Stimulated activated CD4-positive, alpha-beta T cell treated with anti-CD3 and anti-CD28 coated beads, Interleukin-2, amount 100 ng/mL, for 24 hours (primary cell): ENCODE measurements at places on chromosomes 5 and 9.

GRCh38 chr9:35051069-35051967 lies 21.1 kb downstream of the VCP start:
- peak; percentile 51 for DNase-seq

DNA sequence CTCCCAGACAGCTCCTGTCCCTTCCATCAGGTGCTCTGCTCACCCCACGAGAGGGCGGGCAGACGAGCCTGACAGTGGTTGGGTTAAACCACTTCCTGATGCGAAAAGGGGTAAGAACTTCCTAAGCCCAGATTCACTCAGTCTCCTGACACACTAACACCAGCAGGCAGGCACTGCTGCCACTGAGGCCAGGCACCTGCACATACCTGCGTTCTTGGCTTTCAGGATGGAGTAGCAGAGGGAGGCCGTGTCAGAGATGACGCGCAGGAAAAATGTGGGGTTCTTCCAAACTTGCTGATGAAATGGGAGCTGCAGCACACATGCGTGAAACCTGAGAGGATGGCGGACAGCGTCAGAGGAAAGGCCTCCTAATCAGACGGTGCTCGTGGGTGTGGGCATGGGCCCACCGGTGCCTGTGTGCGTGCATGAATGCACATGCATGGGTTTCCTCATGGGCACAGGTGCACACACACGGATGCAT lies 29.9 kb downstream of the SLC6A18 start:
- DNase-seq = peak; percentile 36

DNA sequence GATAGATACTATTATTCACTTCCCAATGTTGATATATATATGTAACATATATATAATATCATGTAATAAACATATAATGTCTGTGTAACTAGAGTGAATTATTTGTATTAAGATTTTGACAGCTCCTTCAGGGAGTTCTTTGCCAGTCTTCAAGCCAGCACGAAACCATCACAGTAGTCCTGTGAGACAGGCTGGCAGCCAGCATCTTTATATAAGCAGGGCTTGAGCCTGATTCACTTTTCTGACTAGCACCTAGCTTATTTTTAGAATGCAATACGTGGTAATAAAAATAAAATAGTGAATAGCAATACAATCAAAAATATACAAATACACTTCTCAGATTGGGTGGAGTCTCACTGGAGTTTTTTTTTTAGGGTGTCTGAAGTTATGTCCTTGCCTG lies 20.7 kb upstream of the GDA start:
- no peak for DNase-seq

DNA sequence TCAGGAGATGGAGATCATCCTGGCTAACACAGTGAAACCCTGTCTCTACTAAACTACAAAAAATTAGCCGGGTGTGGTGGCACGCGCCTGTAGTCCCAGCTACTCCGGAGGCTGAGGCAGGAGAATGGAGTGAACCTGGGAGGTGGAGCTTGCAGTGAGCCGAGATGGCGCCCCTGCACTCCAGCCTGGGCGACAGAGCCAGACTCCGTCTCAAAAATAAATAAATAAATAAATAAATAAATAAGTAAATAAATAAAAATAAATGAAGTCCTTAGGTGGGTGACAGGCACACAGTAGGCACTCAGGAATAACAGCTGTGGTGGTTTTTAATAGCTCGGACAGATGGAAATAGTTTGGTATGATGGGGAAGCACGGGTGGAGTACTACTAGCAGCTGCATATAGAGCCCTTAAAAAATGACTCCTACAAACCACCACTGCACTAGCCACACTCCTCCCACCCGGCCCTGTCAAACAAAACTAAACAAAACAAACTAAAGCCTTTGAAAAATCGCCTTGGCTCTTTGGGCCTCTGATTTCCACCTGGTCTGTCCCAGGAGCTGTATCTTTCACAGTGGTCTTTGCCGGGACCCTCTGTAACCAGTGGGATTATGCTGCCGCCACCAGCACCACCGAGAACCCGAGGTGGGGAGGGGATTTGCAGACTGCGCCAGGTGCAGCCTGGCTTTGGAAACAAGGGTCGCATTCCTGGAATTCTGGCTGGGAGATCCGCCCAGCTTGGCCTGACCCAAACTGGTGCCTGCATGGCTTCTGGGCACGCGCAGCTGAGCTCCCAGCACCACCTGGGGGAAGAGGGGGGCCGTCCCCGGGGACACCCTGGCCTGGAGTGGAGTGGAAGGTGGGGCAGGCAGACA lies 5.1 kb upstream of the WDR5 start:
- no peak for DNase-seq

DNA sequence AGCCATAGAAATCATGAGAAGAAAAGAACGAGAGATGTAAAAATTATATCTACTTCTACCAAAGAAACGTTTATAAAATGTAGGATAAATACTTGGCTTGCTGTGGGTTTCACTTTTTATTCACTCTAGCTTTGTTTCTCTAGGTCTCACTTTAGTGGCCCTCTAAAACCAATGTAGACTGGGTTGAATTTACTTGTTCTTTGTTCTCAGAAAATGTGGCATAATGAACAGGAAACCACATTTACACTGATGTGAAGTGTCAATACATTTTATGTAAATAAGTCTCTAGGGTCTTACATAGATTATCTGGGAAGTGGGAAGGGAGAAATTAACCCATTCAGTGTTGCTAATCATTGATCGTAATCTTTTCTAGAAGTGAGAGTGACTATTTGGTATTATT lies 58.9 kb downstream of the PLPPR1 start:
- no peak for DNase-seq

DNA sequence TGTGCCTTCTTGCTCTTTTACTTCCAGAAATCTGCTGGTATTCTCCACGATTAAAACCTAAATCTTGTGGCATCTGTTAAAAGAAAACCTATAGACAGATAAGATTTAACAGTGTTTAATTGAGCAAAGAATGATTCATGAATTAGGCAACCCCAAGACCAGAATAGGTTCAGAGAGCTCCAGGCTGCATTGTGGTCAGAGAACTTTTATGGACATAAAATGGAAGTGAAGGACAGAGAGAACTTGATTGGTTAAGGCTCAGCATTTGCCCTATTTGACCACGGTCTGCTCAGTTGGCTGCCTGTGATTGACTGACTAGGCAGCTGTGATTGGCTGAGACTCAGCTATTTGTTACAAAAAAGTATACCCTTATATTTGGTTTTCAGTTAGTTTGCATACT lies 10.4 kb upstream of the SLC36A2 start:
- no peak for DNase-seq

DNA sequence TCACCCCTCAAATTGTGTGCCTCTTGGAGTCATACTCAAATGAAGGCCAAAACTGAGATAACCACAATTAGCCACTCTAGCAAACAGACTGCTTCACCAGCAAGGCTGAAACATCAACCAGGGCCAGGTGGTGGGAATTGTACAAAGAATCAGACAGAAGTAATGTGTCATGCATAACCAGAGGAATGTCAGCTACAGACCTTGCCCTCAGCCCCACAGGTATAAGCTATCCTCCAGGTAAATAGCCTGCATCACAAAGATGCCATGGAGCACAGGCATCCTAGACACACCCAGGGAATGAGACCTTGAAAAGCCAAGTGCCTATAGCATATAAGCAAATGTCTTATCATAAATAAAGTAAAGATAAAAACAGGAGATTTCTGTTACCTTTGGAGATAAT lies 242.7 kb downstream of the CETN3 start:
- DNase-seq = no peak

DNA sequence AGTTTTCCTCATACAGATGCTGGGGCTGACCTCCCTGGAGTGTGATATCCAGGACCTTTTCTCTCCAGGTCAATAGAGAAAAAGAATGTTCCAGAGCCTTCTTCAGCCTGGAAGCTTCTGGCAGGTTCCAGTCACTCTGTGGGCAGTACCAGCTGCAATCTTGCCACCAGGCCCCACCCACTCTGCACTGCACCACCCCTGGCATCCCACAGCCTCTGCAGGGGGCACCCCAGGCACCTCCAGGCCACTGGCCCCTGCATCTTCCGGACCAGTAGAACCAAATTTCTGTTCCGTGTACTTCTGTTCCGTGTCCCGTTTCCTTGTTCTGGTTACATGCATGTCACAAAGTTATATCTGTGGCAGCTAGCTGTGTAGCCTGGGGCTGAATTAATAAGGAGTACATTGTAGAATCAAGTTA lies 83.3 kb upstream of the ZBTB43 start:
- peak; percentile 45 for DNase-seq

DNA sequence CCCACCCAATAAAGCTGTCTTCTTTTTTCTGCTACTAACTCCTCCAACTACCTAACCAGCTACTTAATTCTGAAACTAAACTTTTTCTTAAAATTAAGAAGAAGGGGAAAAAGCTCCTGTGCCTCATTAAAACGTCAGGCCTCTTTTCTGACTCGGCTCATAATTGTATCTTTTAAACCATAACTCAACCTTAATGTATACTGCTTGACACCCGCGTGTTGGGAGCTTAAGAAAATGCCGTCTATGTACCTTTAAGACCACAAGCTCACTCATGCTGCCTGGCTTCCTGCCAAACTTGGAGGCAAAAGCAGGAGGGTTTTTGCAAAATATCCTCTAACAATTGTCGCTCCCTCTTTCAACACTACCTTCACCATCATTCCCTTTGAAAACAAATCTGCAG lies 5.0 kb downstream of the EBF1 start:
- peak; percentile 59 for DNase-seq

DNA sequence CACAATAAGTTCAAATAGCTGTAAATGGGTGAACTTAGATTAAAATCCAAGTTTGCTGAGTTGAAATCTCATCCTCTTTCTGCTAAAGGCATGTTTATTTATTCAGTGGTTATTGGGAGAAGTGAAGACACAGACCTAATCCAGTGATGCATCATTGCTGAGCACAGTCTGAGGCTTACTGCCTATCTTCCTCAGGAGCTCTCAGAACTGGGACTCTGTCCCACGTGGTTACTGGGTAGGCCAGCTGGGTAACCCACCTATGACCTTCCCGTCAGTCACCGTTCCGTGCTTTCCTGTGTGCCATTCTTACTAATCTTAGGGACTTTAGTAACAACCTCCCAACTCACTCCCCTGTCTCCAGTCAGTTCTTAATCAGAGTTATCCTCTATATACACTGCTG lies 226.8 kb upstream of the ATP10B start:
- no peak for DNase-seq

GRCh38 chr5:9519537-9519936 lies 26.3 kb downstream of the SEMA5A start:
- DNase-seq = no peak

DNA sequence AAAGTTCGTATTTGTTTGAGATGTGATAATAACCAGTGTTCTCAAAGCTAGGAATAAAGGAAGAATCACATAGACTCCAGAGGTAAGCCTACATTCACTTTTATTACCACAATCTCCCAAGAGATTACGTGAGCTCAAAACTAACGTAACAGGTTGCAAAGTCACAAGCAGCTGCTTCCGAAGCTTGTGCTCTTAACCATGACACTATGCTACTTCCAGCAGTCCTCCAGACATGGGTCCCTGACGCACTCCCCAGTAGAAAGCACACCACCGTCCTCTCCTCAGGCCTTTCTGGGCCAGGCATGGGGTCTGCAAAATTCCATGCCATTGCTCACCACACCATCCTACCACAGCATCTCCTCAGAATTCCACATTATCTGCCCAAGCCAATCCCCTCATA lies 84.6 kb downstream of the PAX5 start:
- no peak for DNase-seq

DNA sequence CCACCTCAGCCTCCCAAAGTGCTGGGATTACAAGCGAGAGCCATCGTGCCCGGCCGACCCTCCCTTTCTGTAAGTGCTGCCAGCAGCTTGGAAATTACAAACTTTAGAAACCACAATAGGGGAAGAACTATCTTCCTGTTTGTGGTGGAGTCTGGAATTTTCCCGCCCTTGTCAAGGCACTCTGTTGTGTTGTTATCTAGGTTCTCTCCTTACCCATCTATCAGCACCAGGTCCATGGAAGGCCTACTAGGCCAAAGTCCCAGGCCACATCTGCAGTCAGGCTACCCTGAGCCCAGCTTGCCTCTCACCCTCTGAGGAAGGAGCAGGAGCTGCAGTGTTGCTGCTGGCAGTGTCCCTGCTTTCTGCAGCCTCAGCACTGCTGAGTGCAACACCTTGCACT lies 214.9 kb downstream of the MCTP1 start:
- DNase-seq = no peak

DNA sequence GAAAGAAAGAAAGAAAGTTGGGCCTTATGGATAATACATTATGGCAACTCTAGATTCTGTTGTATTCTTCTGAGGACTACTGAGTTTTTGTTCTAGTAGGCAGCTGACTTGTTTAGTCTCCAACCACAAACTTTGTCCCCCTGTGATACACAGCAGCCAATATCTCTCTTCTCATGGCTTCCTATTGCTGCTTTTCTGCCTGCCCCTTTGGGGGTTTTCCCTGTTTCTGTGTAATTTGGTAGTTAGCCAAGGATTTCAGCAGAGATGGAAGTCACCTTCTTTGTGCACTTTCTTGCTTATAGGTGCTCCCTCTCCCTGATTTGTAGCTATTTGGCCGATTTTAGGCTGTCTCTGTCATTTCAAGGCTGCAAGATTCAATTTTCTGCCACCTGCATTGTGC lies 109.6 kb downstream of the FGF1 start:
- no peak for DNase-seq

- no peak for DNase-seq
These were observed 180.0 kb upstream of the OTULINL start for GRCh38 chr5:14401639-14402038.

DNA sequence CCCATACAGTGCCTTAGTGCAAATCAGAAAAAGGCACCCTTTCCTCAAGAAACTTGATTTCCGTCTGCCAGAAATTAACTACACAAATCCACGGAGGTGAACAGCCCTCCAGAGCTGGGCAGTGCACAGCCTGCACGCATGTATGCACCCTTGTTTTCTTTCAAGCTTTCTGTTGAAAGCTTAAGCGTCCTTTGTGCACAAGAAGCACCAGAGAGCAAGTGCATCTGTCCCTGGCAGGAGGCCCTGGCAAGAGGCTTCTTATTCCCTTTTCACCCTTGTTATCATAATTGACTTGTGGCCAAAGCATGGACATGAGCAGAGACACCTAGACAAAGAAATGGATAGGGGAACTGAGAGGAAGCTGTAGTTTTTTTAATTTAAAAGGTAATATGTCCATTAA lies 47.4 kb upstream of the ATG10 start:
- DNase-seq = no peak

- DNase-seq = no peak
These were observed 5.7 kb downstream of the TBCA start for GRCh38 chr5:77770293-77771005.

GRCh38 chr9:75087289-75087823 lies 599 bp downstream of the NMRK1 start:
- DNase-seq = peak; percentile 47

DNA sequence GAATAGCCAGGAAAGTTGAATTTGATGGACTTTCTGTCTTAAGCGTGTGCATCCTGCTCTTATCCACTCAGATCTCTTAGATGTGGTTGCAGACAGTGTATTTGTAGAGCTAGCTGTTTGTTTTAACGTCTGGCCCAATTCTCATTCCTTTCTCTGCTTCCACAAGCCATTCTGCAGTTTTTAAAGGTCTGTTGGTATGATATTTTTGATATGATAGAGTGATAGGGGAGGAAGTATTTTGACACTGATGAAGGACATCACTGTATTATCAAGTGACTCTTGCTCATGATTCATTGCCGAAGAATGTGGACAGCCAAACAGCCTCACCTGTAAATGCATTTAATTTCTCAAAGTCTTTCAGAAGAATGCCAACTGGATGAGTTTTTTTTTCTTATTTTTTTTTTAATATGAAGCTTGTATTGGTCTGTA lies 4.5 kb downstream of the TJP2 start:
- no peak for DNase-seq

- no peak for DNase-seq
These were observed 60.5 kb upstream of the FAM120A start for GRCh38 chr9:93390953-93391515.
